DND-41 (cell line): ENCODE measurements at places on chromosomes 1 and 21.

GRCh38 chr1:91120421-91120820, 98.6 kb upstream of the ZNF644 start:
- no peak for DNase-seq

- DNase-seq, result no peak
Measured at GRCh38 chr1:100517515-100517914, 20.4 kb upstream of the GPR88 start.

DNA sequence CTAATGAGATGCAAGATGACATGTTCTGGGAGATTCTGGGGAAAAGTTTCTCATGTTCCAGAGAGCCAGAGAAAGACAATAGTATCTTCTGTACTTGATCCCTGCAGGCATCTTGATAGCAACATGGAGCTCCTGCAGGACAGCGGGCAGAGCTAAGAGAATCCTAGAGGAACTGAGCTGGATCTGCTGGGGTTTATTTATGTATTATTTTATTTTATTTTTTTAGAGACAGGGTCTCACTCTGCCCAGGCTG, 22.7 kb upstream of the SCAF4 start:
- no peak for DNase-seq

- DNase-seq, result no peak
Measured at GRCh38 chr1:48120621-48121020, 101.9 kb upstream of the SLC5A9 start.

- DNase-seq, result no peak
Measured at GRCh38 chr1:17680308-17680707, 74.8 kb upstream of the ACTL8 start.

DNA sequence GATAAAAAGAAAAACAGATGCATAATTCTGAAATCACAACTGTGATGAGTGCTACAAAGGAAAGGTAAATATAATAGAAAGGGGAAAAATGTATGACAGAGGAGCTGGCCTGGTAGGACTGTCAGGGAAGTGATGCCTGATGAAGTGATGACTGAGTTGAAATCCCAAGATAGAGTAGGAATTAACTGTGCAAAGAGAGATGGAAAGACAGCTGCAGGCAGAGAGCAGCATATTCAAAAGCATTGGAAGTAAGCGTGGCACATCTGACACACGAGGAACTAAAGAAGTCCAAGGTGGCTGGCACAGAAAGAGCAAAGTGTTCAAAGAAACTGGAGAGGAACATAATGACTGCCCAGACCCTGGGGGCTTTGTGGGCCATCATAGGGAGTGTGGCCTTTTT, 121.6 kb upstream of the C1orf105 start:
- DNase-seq, result no peak

GRCh38 chr1:47930210-47930840, 66.9 kb downstream of the TRABD2B start:
- DNase-seq, result no peak

DNA sequence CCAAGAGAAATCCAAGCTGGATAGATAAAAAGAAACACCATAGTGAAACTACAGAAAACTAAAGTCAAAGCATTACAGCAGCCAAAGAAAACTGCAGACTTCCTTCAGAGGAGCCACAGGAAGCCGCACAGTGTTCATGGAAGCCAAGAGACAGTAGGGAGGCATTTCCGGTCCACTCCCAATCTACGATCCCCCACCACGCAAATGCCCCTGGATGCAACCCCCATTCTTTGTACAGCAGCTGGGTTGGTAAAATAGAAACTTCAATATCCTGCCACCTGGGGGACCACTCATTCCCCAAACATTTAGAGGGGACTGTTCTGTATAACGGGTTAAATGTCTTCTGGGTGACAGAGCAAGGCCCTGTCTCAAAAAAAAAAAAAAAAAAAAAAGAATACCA, 43.9 kb upstream of the TSPEAR start:
- DNase-seq, result no peak

GRCh38 chr21:38999161-38999560, 184.1 kb downstream of the PSMG1 start:
- DNase-seq, result no peak
